Left lung (tissue), 14 donors: ENCODE measurements at places on chromosomes 2 and 18. TPM values are rescaled to one million over a fixed set of nuclear protein-coding genes. Genes with fewer than 3 reads are reported as not detected.
A peak's percentile ranks its signal among the peaks of the same experiment; 100 is the strongest.

GRCh38 chr2:74147727-74148456 lies at the start of gene BOLA3:
Gene BOLA3, minus strand, starts transcription at chr2:74147912. Its CDS starts 38 bp downstream, at chr2:74147874.
- no peaks in the 10 kb centered on the region for H3K27me3 ChIP-seq
- no peak within 1 kb of the TSS for H3K27ac ChIP-seq
- no peaks in the 10 kb centered on the region for H3K36me3 ChIP-seq
- peaks cover 25% of the 10 kb centered on the region for H3K4me1 ChIP-seq
- H3K4me3 ChIP-seq, result peak within 1 kb of the TSS; percentile 68

GRCh38 chr2:68784915-68785314 lies 50.3 kb downstream of the ARHGAP25 start:
- no peak overlapping the region for H3K27ac ChIP-seq
- DNase-seq, result no peak

CAB39 gene
- 86.5 TPM for total RNA-seq

CD207 gene
- total RNA-seq, result 0.73 TPM
